OCI-M1 (cell line): ENCODE measurements at places on chromosomes 7 and 10.

GRCh38 chr7:123460616-123461015 lies 73.8 kb downstream of the IQUB start:
- no peak for DNase-seq

DNA sequence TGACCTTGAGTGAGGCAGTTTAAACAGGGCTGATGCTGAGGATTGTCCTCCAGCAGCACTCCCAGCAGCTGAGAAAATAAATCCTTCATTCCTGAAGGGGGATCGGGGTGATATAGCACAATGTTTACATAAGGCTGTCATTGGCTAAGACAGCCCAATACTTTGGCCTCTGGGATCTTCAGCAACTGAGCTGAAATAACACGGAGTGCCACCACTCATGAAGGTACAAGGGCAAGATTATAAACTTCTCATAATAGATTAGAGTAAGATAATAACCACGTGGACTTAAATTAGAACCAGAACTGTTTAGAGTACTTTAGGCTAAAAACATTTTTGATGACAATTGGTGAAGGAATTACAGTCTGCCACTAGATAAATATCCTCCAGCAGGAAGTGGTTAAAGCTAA lies 70.0 kb upstream of the PAPSS2 start:
- DNase-seq, result no peak

DNA sequence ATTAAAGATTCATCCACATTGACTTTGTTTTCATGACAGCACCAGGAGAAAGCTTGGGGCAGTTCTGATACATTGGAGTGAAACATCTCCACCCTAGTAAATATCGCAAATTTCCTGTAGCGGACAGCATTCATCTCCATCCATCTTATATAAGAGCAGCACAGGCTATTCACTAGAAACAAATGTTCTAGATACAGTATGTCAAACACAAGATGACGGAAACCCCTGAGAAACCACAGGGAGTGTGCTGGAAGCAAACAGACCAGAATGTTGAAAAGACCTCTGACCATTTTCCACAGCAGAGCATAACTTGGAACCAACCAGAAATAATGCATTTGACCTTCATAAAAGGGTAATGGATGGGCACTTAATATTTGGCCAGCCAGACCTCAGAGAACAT lies 343.9 kb downstream of the SORCS1 start:
- no peak for DNase-seq

DNA sequence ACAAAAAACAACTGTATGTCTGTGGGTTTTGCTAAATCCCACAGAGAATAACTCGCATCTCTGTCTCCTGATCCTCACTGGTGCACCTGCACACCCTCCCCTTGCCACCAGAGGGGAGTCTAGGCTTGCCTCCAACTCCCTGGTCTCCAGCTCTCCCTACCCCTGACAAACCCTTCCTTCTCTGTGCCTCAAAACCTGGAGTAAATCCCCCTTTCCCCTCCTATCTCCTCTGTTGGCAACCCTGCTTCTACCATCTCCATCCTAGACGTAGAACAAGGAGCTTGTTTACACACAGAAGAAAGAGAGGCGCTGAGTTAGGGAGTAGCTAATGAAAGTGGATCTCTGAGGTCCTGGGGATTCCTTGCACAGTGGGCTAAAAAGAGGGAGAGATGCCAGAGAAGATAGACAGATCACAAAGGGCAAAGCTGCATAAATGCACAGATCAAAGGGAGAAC lies 6.0 kb downstream of the MBLAC1 start:
- peak; percentile 91 for DNase-seq

GRCh38 chr10:73136627-73137026 lies 26.4 kb downstream of the NUDT13 start:
- DNase-seq, result no peak

DNA sequence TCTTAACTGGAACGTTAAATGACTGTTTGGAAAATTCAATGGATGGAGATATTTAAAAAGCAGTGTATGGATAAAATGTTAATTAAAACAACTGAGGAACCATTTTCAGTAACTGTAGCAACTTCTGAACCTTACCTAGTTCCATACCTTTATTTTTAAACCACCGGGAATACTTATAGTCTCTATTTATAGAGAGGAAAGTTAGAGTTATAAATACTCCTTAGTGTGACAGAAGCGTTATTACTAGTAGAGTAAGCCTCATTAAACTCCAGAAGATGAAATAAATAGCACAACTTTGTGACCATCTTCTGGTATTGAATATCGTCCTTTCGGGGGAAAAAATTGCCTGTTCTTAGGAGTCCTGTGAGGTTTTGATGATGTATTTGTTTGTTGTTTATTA lies 114.9 kb downstream of the LCOR start:
- no peak for DNase-seq

DNA sequence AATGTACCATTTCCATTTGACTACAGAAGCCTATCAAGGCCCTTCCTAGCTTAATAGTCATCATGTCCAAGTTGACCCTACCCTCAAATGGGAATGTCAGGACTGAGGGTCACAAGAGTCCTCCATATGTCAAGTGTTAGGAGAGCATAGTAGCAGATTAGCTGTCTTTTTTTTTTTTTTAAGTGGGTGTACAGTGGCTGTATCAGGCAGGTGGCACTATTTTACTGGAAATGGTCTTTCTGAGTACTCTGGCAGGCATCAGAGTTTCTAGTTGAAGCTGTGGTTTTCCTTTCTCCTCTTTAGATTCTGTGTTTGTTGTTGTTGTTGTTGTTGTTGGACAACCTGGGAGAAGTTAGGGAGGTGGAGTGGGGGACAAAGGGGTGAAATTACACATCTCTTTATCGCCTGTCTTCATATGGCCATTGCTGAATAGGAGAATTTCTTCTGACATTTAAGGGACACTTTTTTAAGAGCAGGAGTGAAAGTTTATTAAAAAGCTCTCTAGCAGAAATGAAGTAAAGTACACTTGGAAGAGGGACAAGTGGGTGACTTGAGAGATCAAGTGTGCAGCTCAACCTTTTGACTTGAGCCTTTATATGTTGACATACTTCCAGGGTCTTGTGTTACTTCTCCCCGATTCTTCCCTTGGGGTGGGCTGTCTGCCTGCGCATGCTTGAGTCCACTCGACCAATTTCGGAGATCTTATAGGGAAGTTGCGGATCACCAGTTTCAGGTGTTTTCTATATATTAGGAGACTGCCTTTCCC lies 104.1 kb upstream of the FOXP2 start:
- DNase-seq, result peak; percentile 7

GRCh38 chr10:132519382-132520176 lies 18.0 kb upstream of the INPP5A start:
- no peak for DNase-seq

DNA sequence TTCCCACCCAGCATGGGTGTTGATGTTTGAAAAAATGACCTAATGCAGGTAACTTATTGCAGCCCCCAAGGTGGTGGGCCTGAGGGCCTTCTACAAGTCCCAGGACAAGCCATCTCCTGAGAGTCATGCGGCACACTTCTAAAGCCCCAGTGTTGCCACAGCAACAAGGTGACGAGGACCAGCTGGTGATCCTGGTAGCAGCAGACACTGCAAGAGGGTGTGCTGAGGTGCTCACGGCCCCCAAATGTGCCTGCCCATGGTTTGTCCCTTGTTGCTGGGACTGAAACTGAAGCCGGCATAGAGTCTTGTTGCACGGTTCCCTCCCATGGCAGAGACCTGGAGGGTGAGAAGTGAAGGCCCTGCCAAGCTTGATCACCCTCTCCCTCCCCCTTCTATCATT lies 333.2 kb upstream of the MGMT start:
- no peak for DNase-seq

- DNase-seq, result no peak
Measured at GRCh38 chr7:26437003-26437532, 145.4 kb downstream of the SNX10 start.

DNA sequence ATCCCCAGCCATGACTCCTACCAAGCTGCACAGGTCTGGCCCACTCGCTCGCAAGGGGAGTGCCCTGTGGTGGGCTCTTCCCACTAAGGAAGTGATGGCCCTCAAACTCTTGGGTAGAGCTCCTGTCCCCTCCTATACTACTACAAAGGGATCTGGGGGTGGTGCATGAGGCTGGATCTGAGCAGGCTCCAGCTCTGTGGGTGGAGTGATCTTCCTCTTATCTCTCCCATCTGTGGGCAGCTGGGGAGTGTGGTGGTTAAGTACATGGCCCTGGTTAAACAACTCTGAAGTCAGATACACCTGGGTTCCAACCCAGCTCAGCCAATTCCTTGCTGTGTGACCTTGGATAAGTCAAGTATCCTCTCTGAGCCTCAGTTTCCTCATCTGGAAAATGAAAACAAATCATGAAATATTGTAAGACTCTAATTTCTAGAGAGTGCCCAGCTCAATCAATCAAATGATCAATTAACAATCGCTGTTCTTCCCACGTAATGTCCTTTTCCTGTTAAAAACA lies 17.4 kb downstream of the DDIT4 start:
- DNase-seq, result peak; percentile 80

- no peak for DNase-seq
Measured at GRCh38 chr7:119571666-119572065, 701.3 kb upstream of the KCND2 start.

- DNase-seq, result no peak
Measured at GRCh38 chr7:55396233-55396785, 31.2 kb downstream of the LANCL2 start.

- DNase-seq, result peak; percentile 39
Measured at GRCh38 chr10:25522946-25523608, 348.3 kb downstream of the GPR158 start.

GRCh38 chr10:13514296-13514695 lies 14.5 kb downstream of the BEND7 start:
- DNase-seq, result no peak

DNA sequence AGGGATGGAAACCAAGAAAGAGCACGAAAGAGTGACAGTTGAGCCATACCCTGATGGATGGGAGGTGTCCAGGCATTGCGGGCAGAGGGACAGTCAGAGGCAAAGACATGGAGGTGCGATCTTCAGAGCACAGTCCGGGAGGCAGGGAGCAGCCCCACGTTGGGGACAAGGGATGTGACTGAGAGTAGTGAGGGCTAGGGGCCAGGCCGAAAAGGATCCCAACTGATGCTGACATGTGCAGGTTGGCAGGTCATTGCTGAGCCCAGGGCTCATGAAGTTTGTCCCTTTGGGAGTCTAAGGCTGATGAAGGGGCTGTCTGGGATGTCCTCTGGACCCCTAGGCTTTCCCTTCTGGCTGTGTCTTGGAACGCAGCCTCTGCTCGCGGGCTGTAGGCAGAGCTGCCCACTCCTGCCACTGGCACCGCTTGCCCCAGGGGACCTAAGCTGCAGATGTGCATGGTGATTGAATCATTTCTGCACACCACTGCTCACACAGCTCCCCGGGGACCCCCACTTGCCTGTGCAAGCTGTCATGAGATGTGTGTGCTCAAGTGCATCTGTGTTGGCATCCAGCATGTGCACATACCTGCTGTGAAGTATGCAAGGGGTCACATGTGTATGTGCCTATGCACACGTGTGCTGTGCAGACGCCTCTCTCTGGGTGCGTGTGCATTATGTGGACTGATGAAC lies 125.1 kb downstream of the ZMIZ1 start:
- no peak for DNase-seq

- DNase-seq, result no peak
Measured at GRCh38 chr7:111833466-111833865, 271.2 kb upstream of the IMMP2L start.

GRCh38 chr7:80941208-80941758 lies 22.4 kb upstream of the SEMA3C start:
- peak; percentile 54 for DNase-seq

DNA sequence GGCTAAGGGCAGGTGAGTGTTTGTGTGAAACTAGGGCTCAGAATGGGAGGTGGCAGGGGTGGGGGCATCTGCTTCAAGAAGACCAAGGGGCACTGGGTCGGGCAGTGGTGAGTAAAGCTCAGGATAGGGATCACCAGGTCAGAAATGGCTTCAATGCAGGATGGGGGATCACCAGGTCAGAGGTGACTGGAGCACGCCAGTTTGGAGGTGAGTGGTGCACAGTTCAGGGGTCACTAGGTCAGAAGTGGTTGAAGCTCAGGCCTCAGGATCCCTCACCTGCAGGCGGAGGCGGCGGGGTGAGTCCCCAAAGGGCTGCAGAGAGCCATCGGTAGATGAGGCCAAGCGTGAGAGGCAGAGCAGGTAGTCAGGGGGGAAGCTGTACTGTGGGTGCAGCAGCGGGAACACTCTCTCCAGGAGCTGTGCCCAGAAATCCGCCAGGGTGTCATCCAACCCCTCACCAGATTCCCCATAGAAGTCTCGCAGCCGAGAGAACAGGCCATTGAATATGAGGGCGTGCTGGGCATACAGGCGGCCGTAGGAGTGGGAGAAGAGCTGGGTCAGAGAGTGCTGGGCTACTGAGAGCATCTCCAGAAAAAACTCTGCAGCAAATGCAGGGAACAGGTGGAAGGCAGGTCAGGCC lies 1.8 kb downstream of the GPC2 start:
- no peak for DNase-seq

DNA sequence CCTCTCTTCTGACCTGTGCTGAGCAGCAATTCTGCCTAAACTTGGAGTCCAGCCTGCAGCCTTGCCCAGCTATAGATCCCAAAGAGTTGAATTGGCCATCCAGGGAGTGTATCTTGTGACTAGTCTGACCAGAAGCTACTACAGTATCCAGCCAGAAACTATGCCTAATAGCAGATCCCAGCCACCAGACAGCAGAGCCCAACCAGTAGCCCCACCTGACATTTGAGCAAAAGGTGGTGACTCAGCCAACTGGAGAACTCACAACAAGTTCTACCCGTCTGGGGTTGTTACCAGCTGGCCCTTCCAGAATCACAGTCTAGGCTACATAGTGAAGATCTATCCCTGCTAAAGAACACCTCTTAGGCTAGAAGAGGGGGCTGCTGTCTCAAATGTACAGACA lies 315.0 kb downstream of the CRPPA start:
- no peak for DNase-seq

- DNase-seq, result no peak
Measured at GRCh38 chr10:79407811-79408795, 37.3 kb downstream of the ZCCHC24 start.

- DNase-seq, result no peak
Measured at GRCh38 chr7:131021460-131021859, 287.5 kb upstream of the KLF14 start.

DNA sequence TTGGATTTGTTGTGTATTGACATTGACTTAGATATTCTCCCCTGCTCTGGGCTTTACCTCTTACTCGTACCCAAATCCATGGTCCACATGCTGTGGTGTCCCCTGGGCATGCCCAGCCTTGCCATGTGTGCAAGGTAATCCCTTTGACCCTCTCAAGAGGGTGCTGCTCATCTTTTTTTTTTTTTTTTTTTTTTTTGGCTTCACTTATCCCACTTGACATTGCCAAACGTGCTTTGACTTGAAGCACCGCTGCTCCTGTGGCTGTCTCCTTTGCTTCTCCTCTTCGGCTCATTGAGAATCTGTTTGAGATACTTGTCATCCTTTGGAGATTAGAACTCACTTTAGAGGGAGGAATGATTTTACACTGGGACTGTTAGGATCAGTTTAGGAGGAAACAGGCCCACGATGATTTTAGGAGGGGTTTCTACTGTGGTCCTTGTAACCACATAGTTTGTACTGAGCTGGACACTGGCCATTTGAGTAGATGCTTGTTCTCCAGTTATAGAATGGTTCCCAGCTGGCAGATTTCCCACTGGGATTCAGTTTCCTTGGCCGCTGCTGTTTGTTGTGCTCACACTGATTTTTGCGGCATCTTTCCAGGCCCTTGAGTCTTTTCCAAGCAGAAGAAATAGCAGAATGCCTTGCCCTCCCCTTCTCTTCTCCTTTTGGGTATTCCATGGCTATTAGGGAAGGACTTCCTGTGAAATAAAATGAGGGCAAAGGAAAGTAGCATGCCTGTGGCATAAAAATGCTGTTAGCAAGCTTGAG lies 184.8 kb downstream of the AUTS2 start:
- DNase-seq, result no peak

GRCh38 chr7:55081472-55082227 lies 62.8 kb downstream of the EGFR start:
- no peak for DNase-seq

GRCh38 chr10:15791816-15792524 lies 68.3 kb downstream of the MINDY3 start:
- DNase-seq, result peak; percentile 36
